ENCODE measurements at places on chromosomes 3 and 15.

- DNase-seq, result no peak
Measured at GRCh38 chr3:197297002-197297401, 1.4 kb downstream of the DLG1 start.

GRCh38 chr15:98177966-98178592 is 217.6 kb downstream of the ARRDC4 start:
- DNase-seq, result peak; percentile 65

DNA sequence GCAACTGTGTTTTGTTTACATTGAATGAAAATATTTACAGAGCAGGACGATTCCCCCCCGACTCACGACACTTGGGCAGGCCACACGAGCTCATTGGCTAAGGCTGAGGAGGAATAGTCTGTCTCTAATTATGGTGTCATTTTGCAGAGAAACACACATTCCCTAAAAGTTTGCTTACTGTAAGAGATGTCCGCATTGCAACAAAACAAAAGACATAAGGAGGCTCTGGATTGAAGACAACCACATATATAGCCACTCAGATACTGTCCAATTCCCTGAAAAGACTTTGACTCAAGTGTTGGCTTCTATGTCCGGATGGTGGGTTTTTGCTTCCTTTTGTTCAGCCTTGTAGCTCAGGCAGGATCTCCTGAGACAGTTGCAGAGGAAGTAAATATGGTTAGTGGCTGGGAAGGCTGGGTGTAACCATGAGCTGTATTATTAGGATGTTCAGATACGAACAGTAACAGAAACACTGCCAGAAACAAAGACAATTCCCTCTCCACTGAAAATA is 170.4 kb downstream of the KLHL25 start:
- DNase-seq, result no peak

DNA sequence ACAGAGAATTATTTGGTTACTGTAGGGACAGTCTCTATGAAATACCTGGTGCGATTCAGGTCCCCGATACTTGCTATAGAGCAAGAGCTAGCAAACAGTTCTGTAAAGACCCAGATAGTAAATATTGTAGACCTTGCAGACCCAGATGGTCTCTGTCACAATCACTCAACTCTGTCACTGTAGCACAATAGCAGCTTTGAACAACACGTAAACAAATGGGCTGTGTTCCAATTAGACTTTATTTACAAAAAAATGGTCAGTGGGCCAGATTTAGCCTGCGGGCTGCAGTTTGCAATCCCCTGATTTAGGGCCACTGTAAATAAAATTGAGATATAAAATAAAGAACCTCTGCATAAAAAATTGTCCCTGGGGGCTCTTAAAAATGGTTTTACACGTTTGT is 127.7 kb downstream of the SV2B start:
- no peak for DNase-seq

GRCh38 chr3:158330870-158331269 is 221.0 kb downstream of the RSRC1 start:
- DNase-seq, result peak; percentile 24

- no peak for DNase-seq
Measured at GRCh38 chr15:101172501-101173071, 79.3 kb downstream of the CHSY1 start.

GRCh38 chr3:30180310-30181177 is 425.9 kb upstream of the TGFBR2 start:
- DNase-seq, result no peak

GRCh38 chr3:152243721-152244516 is 24.8 kb upstream of the MBNL1 start:
- no peak for DNase-seq

GRCh38 chr3:212432-212831 is 15.9 kb downstream of the CHL1 start:
- no peak for DNase-seq

DNA sequence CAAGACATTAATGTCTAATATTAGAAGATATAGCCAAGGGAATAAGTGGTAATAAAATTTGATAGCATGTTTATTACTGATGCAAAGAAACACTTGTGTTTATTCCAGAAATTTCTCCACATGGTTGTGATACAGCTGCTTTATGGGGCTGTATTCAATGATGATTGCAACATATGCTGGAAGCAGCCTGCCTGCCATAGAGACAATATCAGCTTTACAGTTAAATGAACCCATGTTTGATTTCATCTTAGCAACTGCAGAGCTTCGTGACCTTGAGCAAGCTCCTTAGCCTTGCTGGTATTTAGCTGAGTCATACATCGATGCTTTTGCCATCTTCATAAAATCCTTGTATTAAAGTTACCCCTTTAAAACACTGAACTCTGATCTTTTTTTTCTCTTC is 168.1 kb upstream of the STAC start:
- DNase-seq, result peak; percentile 43

- no peak for DNase-seq
Measured at GRCh38 chr3:123186695-123187094, 15.0 kb upstream of the SEC22A start.

DNA sequence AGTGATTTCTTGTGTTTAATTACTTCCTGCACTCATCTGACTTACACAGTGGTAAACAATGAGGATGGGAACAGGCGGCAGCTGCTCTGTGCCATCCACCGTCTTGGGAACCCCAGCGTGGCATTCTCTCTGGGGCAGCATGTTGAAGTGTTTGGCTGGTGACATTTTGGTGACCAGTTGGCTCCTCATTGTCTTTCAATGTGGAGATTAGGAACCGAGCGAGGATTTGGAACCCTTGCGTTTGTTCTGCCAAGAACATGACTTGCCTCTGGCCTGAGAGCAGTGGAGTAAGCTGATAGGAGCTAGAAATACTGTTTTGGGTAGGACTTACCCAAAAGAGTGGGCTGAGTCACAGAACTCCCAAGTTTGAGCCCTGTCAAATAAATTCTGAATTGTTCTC is 88.8 kb downstream of the IGF1R start:
- no peak for DNase-seq

GRCh38 chr3:136818191-136818768 is 646 bp upstream of the SLC35G2 start:
- DNase-seq, result peak; percentile 83

DNA sequence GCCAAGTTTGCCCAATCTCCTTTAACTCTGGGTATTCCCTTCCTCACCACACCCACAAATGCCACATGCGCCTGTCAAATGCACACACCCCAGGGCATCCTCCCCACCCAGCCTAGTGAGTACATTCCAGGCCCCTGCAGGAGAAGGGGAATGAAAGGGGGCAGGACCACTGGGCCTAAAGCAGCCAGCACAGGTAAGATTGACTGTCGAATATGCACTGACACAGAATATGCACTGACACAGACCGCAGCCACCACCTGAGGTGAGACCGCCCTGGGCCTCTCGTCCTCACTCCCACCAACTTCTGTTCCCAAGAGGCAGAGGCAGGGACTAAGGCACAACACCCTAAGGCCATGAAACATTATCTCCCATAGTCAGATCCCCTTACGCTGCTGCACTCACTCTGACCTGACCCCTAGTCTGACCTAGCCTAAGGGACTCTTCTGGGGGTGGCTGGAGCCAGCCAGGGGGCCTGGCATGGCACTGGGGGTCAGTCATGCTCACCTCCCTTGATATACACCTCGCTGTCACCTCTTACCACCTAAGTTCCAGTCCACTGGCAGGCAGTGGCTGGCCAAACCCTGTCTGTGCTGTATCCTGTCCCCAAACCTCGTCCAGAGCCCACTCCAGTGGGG is 10.8 kb downstream of the AP3B2 start:
- no peak for DNase-seq

DNA sequence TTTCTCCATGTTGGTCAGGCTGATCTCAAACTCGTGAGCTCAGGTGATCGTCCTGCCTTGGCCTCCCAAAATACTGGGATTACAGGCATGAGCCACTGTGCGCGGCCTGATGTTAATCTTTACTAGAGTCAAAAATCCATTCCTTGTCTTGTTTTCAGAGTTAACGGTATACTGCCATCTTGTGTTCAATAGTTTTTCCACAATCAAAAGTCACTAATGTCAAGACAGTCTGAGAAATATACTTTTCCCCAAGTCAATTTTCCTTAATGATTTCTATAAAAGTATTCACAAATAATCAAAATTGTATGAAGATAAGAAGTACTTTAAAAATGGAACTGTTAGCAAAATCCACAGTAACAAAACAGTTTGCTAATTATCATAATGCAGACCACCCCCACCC is 8.5 kb downstream of the CRBN start:
- DNase-seq, result no peak

- no peak for DNase-seq
Measured at GRCh38 chr3:10519236-10519635, 13.8 kb upstream of the ATP2B2 start.

GRCh38 chr3:21531909-21532308 is 219.1 kb downstream of the ZNF385D start:
- DNase-seq, result no peak

- no peak for DNase-seq
Measured at GRCh38 chr3:142628801-142629200, 32.6 kb downstream of the PLS1 start.

DNA sequence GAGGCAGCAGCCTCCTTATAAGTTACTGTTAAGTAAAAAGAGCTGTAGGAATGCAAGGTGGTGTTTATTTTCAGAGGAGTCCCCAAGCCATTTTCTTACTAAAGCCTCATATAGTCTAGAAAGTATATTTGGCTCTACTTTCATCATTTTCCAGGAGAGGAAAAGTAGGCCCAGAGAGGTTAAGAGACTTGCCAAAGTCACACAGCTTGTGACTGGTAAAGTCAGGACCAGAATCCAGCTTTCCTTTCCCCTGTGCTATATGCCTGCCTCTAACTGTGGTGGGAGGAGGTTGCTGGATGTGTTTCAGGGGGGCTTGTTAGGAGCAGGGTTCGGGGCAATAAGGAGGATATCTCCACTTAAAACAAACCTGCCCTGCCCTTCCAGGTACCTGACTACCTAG is 7.2 kb upstream of the OGG1 start:
- no peak for DNase-seq

DNA sequence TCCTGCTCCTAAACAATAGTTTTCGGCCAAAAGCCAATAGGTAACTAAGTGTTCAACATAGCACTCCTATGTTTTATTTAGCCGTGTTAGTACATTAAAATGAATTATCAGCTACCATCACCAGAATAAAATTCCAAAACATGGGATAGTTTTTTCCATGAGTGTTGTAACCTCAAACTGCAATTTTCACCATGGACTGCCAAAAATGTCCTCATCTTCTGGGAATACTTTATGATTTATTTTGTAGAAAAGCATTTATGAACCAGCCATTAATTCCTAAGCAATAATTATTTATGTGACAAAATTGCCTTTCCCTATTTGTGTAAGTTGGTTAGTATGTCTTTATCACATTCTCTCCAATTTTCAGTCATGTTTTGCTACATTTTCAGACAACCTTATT is 438.1 kb downstream of the NAALADL2 start:
- no peak for DNase-seq

DNA sequence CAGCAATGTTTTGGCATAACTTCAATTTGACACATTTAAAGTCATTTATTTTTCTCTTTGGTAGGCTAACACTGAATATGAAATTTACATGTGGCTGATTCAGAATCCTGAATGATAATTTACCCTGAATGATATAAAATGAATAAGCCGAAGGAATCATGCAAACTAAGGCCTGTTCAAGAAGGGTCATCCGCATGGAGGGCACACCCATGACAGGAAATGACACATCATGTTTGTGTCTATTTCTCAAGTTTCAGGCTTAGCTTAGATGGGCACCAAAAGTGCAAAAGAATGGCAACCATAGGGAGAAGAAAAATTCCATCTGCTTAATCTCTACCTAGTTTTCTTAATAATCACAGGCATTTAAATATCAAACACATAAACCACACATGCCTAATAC is 141.5 kb downstream of the DUT start:
- peak; percentile 53 for DNase-seq

DNA sequence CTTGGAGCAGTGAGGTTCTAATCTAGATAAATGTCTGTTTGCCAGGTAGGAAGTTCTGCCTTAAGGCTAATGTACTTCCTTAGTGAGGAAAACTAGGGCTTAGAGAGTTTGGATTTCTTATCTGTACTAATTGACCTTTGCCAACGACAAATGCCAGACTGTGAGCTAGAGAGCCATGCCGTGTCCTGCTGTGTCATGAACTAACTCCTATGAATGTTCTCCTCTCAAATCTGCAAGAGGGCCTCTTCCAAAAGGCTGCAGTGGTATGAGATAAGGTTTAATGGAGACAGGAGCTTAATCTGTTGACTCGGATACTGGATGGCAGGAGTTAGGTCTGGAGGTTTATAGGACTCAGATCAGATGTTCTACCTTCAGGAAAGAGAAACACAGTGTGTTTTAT is 524.9 kb downstream of the NTRK3 start:
- DNase-seq, result no peak

DNA sequence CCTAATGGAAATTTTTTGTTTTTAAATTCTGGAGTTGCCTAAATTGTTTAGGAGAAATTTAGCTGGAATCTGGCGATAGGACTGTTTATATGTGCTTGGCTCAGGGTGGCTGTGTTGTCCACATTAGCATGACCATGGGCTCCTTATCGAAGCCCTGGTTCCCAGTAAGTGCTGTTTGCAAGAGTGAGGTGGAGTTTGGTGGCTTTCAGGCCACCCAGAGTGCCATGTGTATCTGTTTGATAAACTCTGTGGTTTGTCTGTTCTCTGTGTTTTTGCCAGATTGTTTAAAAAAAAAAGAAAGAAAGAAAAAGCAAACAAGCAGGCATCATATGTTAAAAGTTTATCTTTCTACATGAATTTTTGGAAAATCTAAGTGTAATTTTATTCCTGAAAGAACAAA is 51.5 kb downstream of the PLCL2 start:
- no peak for DNase-seq

DNA sequence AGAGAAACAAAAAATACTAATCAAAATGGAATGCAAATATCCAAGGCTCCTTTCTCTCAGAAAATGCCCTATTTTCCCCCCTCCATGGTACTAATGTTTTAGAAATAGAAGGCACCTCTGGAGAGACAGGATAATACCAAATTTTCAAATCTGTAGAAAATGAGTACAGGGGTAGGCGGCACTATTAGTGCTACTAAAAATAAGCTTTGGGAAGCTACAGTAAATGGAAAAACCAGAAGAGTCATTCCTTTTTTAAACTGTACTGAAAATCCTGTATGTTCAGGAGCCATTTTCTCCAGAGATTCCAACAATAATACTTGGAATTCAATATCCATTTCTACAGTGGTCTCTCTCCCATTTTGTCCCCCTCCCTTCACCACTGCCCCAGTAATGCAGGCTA is 320.8 kb downstream of the RORA start:
- no peak for DNase-seq

GRCh38 chr3:177904621-177905020 is 631.6 kb upstream of the KCNMB2 start:
- DNase-seq, result peak; percentile 31

Measured in brain microvascular endothelial cell (primary cell).